ENCODE measurements at places on chromosomes 4 and X. TPM values are rescaled to one million over a fixed set of nuclear protein-coding genes. Genes with fewer than 3 reads are reported as not detected.

Gene PARM1
- not detected for total RNA-seq

Gene CDKL5
- total RNA-seq, result 0.97 TPM

Gene PDGFC
- 16.0 TPM for total RNA-seq

Gene CPE
- total RNA-seq, result 3.5 TPM

Gene VCX3B
- not detected for total RNA-seq

Gene SLIT2
- 33.3 TPM for total RNA-seq

Gene HAUS7
- total RNA-seq, result 13.0 TPM

Gene CT47A7
- not detected for total RNA-seq

Gene SASH3
- not detected for total RNA-seq

Gene TRIM75
- total RNA-seq, result not detected

Gene DOK7
- 0.15 TPM for total RNA-seq

Gene RAB40AL
- total RNA-seq, result 0.61 TPM

Gene PROM1
- 0.30 TPM for total RNA-seq

Gene TLR3
- total RNA-seq, result 0.65 TPM

Gene CRMP1
- not detected for total RNA-seq

Gene NPY1R
- total RNA-seq, result 0.15 TPM

Gene CSAG1
- total RNA-seq, result not detected

Gene TMPRSS11B
- total RNA-seq, result not detected

Gene FTSJ1
- 79.8 TPM for total RNA-seq

Gene COL4A6
- 0.97 TPM for total RNA-seq

Gene ADGRG4
- total RNA-seq, result not detected

Gene ATP1B4
- total RNA-seq, result not detected

Gene EGFL6
- total RNA-seq, result not detected

Gene GLOD5
- not detected for total RNA-seq

Gene DGAT2L6
- not detected for total RNA-seq

Gene TMEM175
- total RNA-seq, result 4.7 TPM

Gene MAOB
- under 0.01 TPM for total RNA-seq

Gene ADH1C
- not detected for total RNA-seq

Gene AMBN
- total RNA-seq, result not detected

Gene RHOXF2
- total RNA-seq, result not detected

Gene LAP3
- 159 TPM for total RNA-seq

Gene UGT2B17
- total RNA-seq, result not detected

Gene SPINK2
- not detected for total RNA-seq

Gene CDK16
- 72.2 TPM for total RNA-seq

Gene EMCN
- 22.3 TPM for total RNA-seq

Gene FAM156B
- total RNA-seq, result 10.4 TPM

Gene SSX1
- total RNA-seq, result not detected

Gene GAGE12H
- not detected for total RNA-seq

Gene ITM2A
- 2.7 TPM for total RNA-seq

Gene SH2D1A
- not detected for total RNA-seq

Gene PNMA3
- not detected for total RNA-seq

Gene TCEANC
- total RNA-seq, result 0.65 TPM

Gene HHIP
- 89.8 TPM for total RNA-seq

Gene TLR10
- total RNA-seq, result not detected

Gene XIAP
- 46.2 TPM for total RNA-seq

Gene NKRF
- 7.4 TPM for total RNA-seq

Gene RNF175
- not detected for total RNA-seq

Gene ARX
- not detected for total RNA-seq

Gene RBM46
- not detected for total RNA-seq

Gene PUDP
- 17.5 TPM for total RNA-seq

Gene HAUS3
- total RNA-seq, result 10.4 TPM

Gene NLGN4X
- total RNA-seq, result not detected

Gene SLC16A2
- 0.91 TPM for total RNA-seq
